AG04450 (cell line): ENCODE measurements at places on chromosomes 5 and 9.

- peak; percentile 61 for DNase-seq
These were observed 39.6 kb downstream of the SFXN1 start for GRCh38 chr5:175517824-175518450.

- no peak for DNase-seq
These were observed 57.3 kb downstream of the CTSL start for GRCh38 chr9:87783180-87783579.

GRCh38 chr9:76401176-76401575 is 7.0 kb upstream of the RFK start:
- DNase-seq: no peak

DNA sequence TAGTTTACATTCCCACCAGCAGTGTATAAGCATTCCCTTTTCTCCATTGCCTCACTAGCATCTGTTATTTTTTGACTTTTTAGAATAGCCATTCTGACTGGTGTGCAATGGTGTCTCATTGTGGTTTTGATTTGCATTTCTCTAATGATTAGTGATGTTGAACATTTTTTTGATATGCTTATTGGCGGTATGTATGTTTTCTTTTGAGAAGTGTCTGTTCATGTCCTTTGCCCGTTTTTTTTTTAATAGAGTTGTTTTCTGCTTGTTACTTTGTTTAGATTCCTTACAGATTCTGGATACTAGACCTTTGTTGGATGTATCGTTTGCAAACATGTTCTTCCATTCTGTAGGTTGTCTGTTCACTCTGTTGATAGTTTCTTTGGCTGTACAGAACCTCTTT is 25.3 kb downstream of the NIPBL start:
- no peak for DNase-seq

DNA sequence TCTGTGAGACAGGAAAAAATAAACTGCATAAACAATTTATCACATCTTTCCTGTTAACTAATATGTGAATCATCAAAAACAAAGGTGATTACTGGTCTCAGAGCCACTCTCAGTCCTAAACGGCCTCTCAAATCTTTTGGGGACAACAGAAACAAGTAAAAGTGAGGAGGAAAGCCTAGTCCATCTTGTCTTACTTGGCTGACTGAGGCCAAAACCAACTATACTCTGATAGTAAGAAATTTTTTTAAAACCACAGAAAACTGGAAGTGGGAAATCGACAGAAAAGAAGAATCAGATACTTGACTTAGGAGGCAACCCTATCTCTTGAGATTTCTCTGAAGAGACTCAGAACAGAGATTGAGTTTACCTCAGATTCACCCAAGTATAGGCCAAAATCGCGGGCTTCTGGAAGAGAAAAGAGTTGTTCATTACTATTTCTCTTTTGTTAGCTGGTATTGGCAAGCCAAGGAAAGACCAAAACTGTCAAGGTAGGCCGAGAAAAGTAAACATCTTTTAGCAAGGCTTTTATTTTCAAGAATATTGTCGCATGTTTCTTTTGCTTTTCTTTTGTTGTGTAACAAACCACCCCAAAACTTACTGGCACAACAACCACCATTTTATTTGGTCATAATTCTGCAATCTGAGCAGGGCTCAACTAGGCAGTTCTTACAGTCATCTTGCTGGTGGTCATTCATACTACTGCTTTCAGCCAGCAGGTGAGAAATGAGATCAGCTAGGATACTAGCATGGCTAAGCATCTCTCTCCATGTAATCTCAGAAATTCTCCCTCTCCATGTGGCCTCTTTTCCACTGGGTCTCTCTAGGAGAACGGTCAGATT is 46.1 kb downstream of the RFX3 start:
- DNase-seq: no peak

DNA sequence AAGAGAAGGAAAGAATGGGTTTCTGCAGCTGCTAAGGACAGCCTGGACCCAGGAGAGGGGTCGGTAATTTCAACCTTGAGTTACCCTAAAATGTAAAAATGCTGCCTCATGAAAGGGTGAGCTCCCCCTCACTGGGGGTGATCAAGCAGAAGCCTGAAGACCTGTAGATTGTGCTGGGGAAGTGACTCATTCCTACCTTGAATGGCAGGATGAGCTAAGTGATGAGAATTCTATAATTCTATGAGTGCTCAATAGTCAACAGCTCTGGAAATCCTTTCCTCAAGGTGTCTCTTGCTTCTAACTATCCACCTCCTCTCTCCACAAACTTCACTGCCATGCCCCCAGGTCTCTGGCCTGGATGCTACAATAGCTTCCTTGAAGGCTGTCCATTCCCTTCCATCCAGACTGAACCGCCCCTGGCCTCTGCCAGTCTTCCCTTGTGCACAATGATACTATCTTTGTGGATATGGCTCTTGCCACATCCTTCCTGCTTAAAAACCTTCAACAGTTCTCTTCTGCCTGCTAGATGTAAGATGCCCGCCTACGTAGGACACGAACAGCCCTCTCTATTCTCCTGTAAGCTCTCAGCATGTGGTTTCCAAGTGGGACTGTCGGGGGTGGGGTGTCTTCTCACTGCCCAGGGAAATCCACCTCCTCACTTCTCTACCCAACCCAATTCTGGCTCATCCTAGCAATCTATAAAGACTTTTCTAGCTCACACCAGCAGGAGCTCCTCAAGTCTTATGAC is 50.6 kb downstream of the PTPN3 start:
- DNase-seq: no peak

- DNase-seq: no peak
These were observed 41.7 kb upstream of the GABRP start for GRCh38 chr5:170741801-170742200.

GRCh38 chr5:172638209-172638768 is 2.8 kb upstream of the NEURL1B start:
- DNase-seq: no peak

- no peak for DNase-seq
These were observed 32.9 kb downstream of the SEMA4D start for GRCh38 chr9:89465001-89465451.

DNA sequence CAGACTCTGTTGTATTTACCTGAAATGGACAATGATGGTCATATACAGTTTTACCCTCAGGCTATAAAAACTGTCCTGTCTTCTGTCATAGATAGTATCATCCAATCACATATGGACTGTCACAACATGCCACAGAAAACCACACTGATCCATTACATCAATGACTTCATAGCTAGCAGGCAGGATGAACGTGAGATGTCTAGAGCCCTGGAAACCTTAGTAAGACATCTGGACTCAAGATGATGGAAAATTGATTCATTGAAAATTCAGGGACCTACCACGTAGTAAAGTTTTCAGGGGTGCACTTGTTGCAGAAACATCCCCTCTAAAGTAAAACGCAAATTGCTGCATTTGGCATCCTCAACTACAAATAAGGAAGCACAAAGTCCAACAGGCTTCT is 284.4 kb upstream of the RGMB start:
- no peak for DNase-seq

- no peak for DNase-seq
These were observed 18.7 kb upstream of the COL5A1 start for GRCh38 chr9:134622896-134623257.

GRCh38 chr9:126293522-126293889 is 33.1 kb upstream of the MVB12B start:
- no peak for DNase-seq

- no peak for DNase-seq
These were observed 492 bp upstream of the NEK6 start for GRCh38 chr9:124257070-124257843.

DNA sequence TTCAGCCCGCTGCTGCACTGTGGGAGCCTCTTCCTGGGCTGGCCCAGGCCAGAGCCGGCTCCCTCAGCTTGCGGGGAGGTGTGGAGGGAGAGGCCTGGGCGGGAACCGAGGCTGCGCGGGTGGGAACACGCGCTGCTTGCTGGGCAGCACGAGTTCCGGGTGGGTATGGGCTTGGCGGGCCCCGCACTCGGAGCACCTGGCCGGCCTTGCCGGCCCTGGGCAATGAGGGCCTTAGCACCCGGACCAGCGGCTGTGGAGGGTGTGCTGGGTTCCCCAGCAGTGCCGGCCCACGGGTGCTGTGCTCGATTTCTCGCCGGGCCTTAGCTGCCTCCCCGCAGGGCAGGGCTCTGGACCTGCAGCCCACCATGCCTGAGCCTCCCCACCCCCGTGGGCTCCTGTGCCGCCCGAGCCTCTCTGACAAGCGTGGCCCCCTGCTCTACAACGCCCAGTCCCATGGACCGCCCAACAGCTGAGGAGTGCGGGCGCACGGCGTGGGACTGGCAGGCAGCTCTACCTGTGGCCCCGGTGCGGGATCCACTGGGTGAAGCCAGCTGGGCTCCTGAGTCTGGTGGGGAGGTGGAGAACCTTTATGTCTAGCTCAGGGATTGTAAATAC is 1366.4 kb upstream of the NUDT12 start:
- no peak for DNase-seq

DNA sequence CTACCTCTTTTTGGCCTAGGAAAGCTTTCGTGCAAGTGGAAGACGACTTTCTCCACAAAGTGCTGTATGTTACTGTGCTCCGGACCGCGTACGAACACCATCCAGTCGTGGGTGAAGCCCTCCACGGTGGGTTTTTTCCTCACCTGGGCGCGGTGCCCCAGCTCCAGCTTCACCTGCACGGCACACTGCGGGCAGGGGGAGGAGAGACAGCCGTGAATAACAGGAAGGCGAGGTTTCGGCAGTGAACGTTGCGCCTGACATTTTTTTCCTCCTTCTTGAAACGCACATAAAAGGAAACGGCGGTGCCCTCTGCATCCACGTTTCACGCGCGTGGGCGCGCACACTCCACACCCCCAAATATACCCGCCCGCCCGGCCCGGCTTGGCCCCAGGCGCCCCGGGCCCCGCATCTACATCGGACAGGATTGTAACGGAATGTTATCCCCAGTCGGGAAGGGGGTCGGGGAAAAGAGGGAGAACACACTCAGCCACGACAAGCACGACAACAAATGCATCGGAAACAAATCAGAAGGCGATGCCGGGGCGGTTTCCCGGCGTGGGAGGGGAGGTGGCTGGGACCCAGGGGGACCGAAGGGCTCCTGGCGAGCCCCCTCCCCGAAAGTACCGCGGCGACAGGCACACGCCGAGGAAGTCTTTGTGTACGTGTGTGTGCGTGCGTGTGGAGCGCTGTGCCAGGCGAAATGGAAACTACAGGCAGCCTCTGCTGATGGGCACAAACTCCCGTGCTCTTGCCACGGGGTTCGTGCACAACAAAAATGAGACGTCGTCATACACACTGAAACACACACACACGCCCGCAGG is 1.4 kb downstream of the MLLT3 start:
- DNase-seq: no peak

GRCh38 chr9:116641292-116642059 is 45.6 kb upstream of the TRIM32 start:
- DNase-seq: no peak

GRCh38 chr5:6158974-6159831 is 219.1 kb downstream of the MED10 start:
- DNase-seq: no peak

DNA sequence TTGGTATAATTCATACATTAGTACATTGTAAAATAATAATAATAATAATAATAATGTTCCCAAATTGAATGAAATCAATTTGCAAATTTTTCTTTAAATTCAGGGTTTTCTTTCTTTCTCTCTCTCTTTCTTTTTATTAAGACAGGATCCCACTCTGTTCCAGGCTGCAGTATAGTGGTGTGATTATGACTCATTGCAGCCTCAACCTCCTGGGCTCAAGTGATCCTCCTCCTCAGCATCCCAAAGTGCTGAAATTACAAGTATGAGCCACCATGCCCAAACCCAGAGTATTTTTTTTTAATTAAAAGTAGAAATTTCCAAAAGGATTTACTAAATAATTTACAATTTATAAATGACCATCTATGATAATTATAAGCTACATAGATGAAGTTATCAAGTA is 117.7 kb downstream of the HOMER1 start:
- DNase-seq: no peak

GRCh38 chr9:34927061-34927460 is 31.0 kb upstream of the PHF24 start:
- DNase-seq: no peak

DNA sequence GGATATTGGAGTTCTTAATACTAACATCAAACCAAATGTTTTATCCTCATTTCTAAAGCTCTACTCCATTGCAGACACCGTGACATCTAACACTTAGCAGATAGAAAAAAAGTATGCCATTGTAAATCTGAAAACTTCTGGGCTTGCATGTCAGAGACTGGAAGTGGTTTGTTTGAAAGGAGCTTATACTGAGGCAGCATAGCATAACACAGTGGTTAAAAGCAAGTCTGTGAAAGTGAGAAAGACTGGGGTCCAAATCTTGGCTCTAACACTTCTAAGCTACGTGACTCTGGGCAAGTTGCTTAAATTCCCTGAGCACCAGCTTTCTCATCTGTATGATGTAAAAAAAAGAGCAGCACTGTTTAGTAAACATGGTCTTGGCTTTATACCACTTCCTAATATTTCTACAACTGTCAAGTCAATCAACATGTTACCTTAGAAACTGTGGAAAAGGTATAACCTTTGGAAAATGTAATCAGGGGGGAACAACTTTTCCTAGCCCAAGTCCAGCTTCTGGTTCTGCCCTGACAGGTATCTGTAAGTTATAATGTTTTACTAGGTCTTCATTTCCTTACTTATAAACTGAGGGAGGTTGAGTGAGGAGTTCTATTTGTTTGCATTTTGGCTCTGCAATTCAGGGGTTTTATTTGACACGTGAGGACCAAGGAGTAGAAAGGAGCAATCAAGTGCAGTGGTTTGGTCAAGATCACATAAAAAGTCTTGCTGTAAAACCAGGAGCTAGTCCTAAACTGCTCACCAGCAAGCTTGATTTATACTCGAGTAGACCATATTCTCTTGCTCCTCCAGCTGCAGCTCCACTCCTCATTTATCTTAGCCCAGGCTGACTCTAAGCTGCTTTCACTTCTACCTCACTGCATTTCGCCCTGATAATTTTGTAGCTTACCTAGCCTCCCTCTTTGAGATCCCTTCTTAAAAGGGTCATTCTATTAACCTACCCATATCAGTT is 541.0 kb downstream of the RAB3C start:
- DNase-seq: no peak

GRCh38 chr5:111530298-111530740 is 18.0 kb upstream of the STARD4 start:
- no peak for DNase-seq

DNA sequence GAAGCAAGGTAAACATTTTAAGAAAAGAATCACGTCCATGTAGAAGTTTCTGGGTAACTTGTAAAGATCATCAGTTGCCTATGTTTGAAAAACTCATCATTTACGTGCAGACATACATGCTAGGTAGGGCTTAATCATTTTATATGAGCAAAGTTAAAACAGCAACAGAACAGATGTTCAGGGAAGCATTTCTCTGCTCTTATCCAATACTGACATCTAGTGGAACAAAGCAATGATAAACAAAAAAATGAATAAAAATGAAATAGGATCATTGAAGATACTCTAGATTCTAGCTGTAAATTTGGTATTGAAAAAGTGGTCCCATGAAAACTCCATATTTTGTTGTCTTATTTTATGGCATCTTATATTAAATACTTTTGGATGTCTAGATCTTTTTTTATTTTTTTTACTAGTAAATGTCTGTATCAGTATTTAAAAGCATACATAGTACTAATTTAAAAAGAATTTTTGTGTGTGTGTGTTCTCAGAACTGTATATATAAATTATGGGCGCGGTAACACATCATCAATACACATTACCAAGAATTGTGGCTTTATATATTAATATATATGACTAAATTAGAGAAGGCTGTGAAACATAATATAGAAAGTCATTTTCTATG is 1050.2 kb downstream of the CDH12 start:
- DNase-seq: no peak
